ENCODE measurements at places on chromosomes 1 and 21.

- ATAC-seq: no peak
These were observed 28.9 kb downstream of the H3-3A start for GRCh38 chr1:226091461-226091860.

GRCh38 chr1:19647643-19648042 is 3.5 kb downstream of the NBL1 start:
- peak; percentile 35 for ATAC-seq

DNA sequence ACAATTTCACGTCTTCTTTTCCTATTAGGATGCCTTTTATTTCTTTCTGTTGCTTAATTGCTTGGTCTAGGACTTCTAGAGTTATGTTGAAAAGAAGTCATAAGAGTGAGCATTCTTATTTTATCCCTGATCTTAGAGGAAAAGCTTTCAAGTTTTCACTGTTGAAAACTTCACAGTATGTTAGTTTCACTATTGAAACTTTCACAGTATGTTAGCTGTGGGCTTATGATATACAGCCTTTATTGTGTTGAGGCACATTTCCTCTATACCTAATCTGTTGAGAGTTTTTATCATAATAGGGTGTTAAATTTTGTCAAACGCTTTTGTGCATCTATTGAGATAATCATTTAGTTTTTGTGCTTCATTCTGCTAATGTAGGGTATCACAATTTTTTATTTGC is 227.1 kb downstream of the LHX8 start:
- ATAC-seq: no peak

- ATAC-seq: no peak
These were observed 2.5 kb upstream of the HLCS start for GRCh38 chr21:36968976-36969375.

GRCh38 chr1:193348091-193348768 is 161.8 kb upstream of the B3GALT2 start:
- ATAC-seq: no peak

DNA sequence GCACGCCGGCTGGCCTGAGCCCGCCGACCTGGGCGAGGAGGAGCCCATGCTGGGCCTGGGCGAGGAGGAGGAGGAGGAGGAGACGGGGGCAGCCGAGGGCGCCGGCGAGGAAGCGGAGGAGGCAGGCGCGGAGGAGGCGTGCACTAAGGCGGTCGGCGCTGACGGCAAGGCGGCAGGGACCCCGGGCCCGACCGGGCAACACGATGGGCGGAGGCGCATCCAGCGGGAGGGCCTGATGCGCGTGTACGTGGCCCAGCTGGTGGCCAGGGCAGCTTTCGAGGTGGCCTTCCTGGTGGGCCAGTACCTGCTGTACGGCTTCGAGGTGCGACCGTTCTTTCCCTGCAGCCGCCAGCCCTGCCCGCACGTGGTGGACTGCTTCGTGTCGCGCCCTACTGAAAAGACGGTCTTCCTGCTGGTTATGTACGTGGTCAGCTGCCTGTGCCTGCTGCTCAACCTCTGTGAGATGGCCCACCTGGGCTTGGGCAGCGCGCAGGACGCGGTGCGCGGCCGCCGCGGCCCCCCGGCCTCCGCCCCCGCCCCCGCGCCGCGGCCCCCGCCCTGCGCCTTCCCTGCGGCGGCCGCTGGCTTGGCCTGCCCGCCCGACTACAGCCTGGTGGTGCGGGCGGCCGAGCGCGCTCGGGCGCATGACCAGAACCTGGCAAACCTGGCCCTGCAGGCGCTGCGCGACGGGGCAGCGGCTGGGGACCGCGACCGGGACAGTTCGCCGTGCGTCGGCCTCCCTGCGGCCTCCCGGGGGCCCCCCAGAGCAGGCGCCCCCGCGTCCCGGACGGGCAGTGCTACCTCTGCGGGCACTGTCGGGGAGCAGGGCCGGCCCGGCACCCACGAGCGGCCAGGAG is 7.2 kb upstream of the IBA57 start:
- no peak for ATAC-seq

DNA sequence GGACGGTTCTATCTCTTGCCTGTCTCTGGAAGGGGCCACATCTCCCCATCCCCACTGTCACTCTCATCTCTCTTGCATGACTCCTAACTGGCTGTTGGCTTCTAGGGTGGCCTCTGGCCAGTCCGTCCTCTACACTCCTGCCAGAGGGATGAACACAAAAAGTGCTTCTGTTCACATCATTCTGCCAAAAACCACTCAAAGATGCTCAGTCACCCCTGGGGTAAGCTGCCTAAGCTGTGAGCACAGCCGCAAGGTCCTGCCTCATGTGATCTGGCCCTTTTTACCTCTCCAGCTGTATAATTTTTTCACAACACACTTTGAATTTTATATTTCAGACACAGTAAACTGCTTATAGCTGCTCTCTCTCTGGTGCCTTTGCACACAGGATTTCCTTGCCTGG is 97.6 kb upstream of the CD34 start:
- no peak for ATAC-seq

DNA sequence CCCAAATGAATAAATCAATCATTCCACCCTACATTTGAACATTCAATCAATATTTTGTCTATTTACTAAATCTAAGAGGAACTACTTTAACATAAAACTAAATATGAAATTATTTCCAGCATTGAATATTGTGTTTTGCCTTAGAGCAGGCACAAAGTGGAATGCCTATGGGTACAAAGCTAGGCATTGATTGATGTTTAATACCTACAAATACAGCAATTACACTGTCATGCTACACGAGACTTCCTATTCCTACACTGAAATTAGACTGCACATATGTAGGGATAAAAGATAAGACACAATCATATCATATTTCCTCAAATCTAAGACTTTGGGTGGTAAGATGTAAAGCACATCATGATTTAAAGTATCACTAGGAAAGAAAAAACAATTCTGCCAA is 12.9 kb upstream of the ERG start:
- ATAC-seq: no peak

DNA sequence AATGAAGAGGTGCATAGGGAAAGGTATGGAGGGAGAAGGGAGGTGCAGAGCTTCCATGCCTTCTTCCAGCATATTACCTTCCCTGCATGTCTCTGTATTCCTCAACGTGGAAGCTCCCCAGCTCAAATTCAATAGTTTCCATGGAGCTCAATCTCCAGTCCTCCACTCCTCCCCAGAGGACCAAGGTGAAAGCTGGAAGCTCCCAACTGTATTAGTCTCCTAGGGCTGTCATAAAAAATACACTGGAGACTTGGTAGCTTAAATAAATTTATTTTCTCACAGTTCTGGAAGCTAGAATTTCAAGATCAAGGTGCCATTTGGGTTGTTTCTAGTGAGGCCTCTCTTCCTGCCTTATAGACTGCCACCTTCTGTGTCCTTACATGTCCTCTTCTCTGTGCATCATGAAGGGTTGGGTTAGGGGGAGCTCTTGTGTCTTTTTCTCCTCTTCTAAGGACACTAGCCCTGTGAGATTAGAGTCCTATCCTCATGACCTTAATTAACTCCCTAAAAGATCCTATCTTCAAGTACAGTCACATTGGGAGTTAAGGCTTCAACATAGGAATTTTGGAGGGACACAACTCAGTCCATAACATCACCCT is 21.9 kb upstream of the RABGGTB start:
- ATAC-seq: no peak

DNA sequence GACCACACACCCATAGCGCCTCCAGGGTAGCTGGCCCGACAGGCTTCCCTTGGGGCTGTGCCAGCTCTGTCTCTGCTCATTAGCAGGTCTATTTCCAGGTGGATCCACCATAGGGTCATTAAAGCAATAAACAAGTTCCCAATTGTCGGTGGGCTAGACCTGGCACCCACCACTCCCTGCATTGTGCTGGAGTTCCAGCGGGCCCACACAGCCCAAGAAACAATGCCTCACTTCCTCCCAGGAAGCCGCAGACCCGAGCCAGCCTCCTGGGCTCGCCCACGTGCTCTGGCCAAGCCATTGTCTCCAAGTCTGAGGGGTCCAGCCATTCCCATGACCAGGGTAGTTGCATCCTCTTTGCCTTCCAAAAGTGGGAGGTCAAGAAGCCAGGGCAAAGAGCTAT is 27.5 kb upstream of the SOX13 start:
- peak; percentile 28 for ATAC-seq
